ENCODE measurements at places on chromosomes 3 and 15.
A peak's percentile ranks its signal among the peaks of the same experiment; 100 is the strongest.

DNA sequence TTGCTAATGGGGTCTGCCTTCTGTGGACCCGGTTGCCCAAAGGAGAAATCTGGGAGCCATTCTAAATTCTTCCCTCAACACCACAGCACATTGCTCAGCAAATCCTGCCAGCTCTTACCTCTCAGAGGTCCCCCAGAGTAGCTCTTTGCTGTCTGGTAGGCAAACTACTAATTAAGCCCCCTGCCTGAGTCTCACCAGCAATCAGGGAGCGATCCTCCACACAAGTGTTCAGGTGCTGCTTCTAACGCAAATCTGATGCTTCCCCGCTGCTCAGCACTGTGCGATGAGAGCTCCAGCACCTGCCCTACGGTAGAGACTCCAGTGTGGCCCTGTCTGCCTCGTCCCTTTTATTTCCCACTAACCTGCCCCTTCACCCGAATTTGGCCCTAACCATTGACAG, 60.5 kb downstream of the HCN4 start:
- DNase-seq = no peak

DNA sequence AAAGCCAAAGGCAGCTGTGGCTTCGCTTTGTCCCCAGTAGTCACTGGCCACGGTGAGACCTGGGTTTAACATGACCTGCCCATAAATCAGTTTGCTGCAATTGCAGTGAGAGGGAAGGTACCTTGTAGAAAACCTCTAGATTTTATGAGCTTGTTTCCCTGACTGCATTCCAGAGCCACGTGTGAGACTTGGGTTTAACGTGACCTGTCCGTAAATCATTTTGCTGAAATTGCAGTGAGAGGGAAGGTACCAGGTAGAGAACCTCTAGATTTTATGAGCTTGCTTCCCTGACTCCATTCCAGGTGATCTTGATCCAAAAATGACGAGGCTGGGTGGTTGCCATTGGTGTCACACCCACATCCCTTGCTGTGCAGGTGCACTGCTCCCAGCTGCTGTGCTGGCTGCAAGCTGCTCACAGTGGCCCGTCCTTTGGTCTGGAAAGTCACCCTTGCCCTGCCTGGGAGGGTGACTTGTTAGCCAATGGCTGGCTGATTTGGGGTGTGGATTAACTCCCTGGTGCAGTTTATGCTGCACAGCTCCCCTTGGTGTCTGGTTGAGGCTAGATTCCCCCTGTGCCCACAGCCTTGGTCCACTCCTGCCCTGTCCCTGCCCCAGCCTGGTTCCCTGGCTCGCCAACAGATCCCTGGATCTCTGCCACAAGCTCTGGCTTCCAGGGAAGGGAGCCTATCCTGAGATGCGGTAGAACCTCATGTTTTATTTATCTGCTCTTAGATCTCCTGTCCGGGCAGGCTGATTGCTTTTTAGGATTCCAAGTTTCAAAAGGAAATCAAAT, 192.7 kb upstream of the CTDSPL start:
- no peak for DNase-seq

DNA sequence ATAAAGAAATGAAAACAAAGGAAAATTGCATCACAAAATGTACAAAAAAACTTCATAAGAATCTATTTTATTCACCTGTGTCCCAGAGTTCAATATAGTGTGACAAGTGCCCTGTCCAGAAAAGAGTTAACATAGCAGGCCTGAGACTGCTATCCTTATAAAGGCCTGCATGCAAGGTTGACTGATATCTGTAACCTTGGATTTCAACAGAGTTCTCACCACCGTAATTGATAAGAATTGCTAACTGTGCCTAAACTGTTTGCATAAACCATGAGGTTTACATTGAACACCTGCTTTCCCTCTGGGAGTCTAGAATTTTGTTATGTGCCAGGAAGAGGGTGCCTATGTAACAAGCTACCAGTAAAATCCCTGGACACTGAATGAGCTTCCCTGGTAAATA, 461.7 kb upstream of the DPH6 start:
- no peak for DNase-seq

- no peak for DNase-seq
Observed at GRCh38 chr3:20975188-20975651, 775.8 kb downstream of the ZNF385D start.

DNA sequence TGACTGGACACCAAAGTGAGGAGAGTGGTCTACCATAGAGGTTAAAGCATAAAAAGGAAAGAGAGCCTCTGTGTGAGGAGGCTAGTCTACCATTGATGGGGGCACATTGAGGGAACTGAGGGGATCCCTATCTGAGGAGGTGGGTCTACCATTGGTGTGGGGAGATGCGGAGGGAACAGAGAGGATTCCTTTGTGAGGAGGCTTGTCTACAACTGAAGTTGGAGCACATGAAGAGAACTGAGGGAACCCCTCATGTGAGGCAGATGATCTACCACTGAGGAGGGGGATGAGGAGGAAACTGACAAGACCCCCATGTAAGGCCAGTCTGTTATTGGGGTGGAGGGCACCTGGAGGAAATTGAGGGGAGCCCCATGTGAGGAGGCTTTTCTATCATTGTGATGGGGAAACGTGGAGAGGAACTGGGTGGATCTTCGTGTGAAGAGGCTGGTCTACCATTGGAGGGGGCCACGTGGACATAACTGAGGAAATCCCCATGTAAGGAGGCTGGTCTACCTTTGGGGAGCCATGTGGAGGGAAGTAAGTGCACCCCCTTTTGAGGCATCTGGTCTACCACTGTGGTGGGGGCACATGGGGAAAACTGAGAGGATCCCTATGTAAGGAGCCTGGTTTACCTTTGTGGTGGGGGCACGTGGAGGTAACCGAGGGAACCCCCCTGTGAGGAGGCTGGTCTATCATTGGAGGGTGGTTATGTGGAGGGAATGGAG, 160.1 kb downstream of the FBLN2 start:
- no peak for DNase-seq

GRCh38 chr3:77244981-77245380, 205.1 kb downstream of the ROBO2 start:
- no peak for DNase-seq

DNA sequence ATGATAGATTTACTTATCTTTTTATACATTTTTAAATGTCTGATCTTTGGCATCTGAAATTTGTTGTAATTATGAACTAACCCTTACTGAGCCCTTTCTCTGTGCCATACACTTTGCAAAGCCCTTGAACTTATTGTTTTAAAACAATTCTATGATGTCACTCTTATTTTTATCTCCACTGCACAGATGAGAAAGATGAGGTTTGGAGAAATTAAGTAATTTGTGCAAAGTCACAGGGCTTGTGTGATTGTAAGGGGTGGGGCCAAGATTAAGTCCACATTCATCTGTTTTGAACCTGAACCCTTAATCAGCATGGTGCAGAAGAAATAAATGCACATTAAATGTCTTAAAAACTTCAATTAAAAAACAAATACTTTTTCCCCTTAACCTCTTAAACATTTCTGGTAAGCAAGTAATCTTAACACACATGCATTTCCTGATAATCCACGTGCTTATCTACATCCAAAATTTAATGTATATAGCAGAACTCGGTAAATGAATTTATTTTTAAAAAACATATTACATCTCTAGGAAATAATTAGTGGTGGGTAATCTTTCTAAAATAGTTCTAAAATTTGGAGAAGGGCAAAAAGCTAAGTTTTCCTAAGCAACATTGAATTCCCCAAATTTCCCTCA, 189.8 kb upstream of the TBC1D5 start:
- DNase-seq = no peak

- no peak for DNase-seq
Observed at GRCh38 chr15:59321000-59321689, 51.5 kb downstream of the MYO1E start.

DNA sequence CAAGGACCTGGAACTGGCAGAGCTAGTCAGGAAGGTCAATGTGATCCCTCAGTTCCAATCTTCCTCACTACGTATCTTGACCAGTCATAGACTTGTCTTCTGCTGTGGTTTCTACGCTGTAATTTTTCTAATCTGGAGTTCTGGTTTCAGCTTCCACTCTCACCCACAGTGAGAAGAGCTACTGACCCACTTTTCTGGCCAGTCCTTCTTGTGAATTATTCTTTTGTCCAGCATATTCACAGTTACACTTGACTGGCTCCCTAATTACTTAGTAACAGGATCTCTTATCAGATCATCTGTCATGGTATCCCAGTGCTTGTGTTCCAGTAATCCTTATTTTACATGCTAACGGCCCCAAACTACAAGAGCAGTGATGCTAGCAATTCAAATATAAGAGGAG, 72.4 kb upstream of the MME start:
- DNase-seq = no peak

DNA sequence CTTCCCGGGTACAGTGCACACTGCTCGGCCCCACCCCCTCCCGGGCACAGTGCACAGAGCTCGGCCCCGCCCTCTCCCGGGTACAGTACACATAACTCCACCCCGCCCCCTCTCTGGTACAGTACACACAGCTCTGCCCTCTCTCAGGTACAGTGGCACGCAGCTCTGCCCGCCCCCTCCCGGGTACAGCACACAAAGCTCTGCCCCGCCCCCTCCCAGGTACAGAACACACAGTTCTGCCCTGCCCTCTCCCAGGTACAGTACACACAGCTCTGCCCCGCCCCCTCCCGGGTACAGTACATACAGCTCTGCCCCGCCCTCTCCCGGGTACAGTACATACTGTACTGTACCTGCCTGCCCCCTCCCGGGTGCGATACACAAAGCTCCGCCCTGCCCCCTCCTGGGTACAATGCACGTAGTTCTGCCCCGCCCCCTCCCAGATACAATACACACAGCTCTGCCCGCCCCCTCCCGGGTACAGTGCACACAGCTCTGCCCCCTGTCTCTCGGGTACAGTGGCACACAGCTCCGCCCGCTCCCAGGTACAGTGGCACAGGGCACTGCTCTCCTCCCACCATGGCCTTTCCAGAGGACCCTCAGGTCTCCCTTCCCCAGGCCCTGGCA, 16.4 kb upstream of the PRR20G start:
- no peak for DNase-seq

- no peak for DNase-seq
Observed at GRCh38 chr15:64780600-64781156, 5.3 kb upstream of the RBPMS2 start.

DNA sequence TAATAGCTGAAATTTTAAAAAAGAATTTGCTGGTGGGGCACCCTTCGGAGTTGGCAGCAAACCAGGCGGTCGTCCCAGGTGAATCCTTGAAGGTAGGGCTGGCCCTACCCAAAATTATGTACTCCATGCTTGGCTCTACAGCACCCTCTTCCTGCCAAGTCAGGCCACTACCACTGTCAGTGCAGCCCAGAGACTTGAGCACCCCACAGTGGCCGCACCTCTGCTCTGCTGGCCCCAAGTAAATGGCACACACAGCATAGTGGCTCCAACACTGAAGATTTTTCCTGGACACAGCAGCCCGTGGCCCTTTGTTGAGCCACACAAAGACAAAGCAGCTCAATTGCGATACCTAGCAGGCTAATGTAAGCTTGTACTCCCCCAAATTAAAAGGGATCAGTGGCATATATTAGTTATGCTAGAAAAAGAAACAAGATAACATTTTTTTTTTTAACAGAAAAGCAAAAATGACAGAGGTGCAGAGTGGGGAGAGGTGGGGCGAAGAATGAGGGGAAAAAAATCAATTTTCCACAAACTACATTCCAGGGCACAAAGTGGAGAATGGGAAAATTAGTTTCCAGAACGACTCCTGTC, 250.5 kb downstream of the UACA start:
- peak; percentile 45 for DNase-seq

DNA sequence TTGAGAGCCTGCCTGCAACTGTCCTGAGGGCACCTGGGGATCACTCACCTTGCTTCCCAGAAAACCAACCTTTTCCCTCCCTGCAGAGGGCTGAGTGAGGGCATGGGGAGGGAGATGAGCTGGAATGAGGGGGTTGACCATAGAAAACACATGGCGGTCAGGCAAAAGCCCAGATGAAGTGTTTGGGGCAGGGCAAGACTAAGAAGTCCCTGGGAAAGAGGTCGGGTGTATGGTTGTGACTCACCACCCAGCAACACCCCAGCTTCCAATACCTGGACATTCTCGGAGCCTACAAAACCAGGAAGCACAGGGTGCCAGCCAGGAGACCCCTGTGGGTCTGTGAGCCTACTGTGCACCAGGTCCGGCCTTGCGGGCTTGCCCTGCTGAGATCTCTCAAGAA, 95.3 kb upstream of the ATP2B2 start:
- DNase-seq = no peak
